ENCODE measurements at places on chromosomes 12 and 14. TPM values are rescaled to one million over a fixed set of nuclear protein-coding genes. Genes with fewer than 3 reads are reported as not detected.

Gene BTBD6
- 9.8 TPM for polyA plus RNA-seq

Gene HAL
- 0.12 TPM for polyA plus RNA-seq

Gene C1R
- 19.3 TPM for polyA plus RNA-seq

Gene CMTM5
- polyA plus RNA-seq: 2.8 TPM

Gene RPS6KL1
- 9.4 TPM for polyA plus RNA-seq

Gene RNF212B
- 0.95 TPM for polyA plus RNA-seq

Gene SCNN1A
- 156 TPM for polyA plus RNA-seq

Gene DPF3
- not detected for polyA plus RNA-seq

Gene TDRD9
- polyA plus RNA-seq: not detected

Gene VRTN
- 189 TPM for polyA plus RNA-seq

Gene CLBA1
- polyA plus RNA-seq: 1.6 TPM

Gene RACGAP1
- 17.4 TPM for polyA plus RNA-seq

Gene C12orf75
- 26.4 TPM for polyA plus RNA-seq

Gene METTL3
- polyA plus RNA-seq: 152 TPM

Gene TSPAN19
- polyA plus RNA-seq: 0.05 TPM

Gene LRRK2
- polyA plus RNA-seq: 0.06 TPM

Gene LRRIQ1
- polyA plus RNA-seq: 0.13 TPM

Gene FSCB
- not detected for polyA plus RNA-seq

Gene CPM
- polyA plus RNA-seq: 0.85 TPM

Gene SUPT16H
- 93.1 TPM for polyA plus RNA-seq

Gene OR5AU1
- not detected for polyA plus RNA-seq

Gene CCDC197
- polyA plus RNA-seq: not detected

Gene CIROP
- 0.03 TPM for polyA plus RNA-seq

Gene GPR68
- 1.1 TPM for polyA plus RNA-seq

Gene C14orf132
- polyA plus RNA-seq: 16.6 TPM

Gene DNAH10
- 0.02 TPM for polyA plus RNA-seq

Gene PIANP
- 6.3 TPM for polyA plus RNA-seq

Gene CLEC4C
- 0.13 TPM for polyA plus RNA-seq

Gene KTN1
- polyA plus RNA-seq: 15.4 TPM

Gene HSP90B1
- polyA plus RNA-seq: 88.9 TPM

Gene OTOGL
- 0.12 TPM for polyA plus RNA-seq

Gene HOXC9
- polyA plus RNA-seq: not detected

Gene HOXC12
- polyA plus RNA-seq: not detected

Gene PTGER2
- polyA plus RNA-seq: 1.2 TPM

Gene SLC5A8
- polyA plus RNA-seq: 0.21 TPM

Gene MGP
- not detected for polyA plus RNA-seq

Gene KRT86
- 0.09 TPM for polyA plus RNA-seq

Gene HOMEZ
- polyA plus RNA-seq: 12.3 TPM

Measured in H1 (cell line).